ENCODE measurements at places on chromosomes 3 and 15. TPM values are rescaled to one million over a fixed set of nuclear protein-coding genes. Genes with fewer than 3 reads are reported as not detected.

DNA sequence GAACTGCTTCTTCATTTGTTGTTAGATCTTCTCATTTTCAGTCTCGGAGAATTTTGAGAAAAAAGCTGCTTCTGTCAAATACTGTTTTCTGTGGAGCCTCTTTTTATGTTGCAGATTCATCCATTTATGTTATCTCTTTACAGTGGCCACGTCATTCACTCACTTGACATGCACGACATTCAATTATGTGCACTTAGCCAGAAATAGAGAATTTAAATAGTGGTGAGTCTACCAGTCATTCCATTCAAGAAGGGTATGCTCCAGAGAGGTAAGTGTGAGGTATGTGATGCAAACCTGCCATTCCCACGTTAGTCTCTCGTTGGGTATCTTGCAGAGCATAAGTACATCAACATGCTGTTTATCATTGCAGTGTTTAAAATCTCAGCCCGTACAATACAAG is 9.8 kb downstream of the ARPP19 start:
- H3K27me3 ChIP-seq = no peaks in the 10 kb centered on the region
- no peak for DNase-seq
- no peaks in the 10 kb centered on the region for H3K4me1 ChIP-seq
- H3K36me3 ChIP-seq = no peaks in the 10 kb centered on the region
- H3K27ac ChIP-seq = no peak overlapping the region
- H3K4me3 ChIP-seq = no peak overlapping the region

- DNase-seq = no peak
- no peaks in the 10 kb centered on the region for H3K27me3 ChIP-seq
- H3K4me1 ChIP-seq = no peaks in the 10 kb centered on the region
- H3K27ac ChIP-seq = no peak overlapping the region
- H3K4me3 ChIP-seq = no peak overlapping the region
Observed at GRCh38 chr3:155457591-155457990, 164.1 kb upstream of the STRIT1 start.

- no peaks in the 10 kb centered on the region for H3K36me3 ChIP-seq
- no peak within 1 kb of the TSS for H3K27ac ChIP-seq
- peaks cover 32% of the 10 kb centered on the region for H3K27me3 ChIP-seq
- no peak for DNase-seq
- peaks cover 26% of the 10 kb centered on the region for H3K4me1 ChIP-seq
Observed at GRCh38 chr15:80778964-80779657, at the start of gene CEMIP. Gene CEMIP, plus strand, starts transcription at chr15:80779370. Its CDS starts 94,510 bp downstream, at chr15:80873880.

SEC22C gene
- 62.5 TPM for total RNA-seq

- no peaks in the 10 kb centered on the region for H3K27me3 ChIP-seq
- H3K36me3 ChIP-seq = no peaks in the 10 kb centered on the region
- H3K27ac ChIP-seq = no peak overlapping the region
- no peak for DNase-seq
Observed at GRCh38 chr3:129226374-129226773, 23.0 kb upstream of the COPG1 start.

All from spinal cord (tissue), 10 donors.